ENCODE measurements at places on chromosomes 11 and 22. TPM values are rescaled to one million over a fixed set of nuclear protein-coding genes. Genes with fewer than 3 reads are reported as not detected.

Gene KCNJ11
- polyA plus RNA-seq, result 10.8 TPM

Gene CHCHD10
- polyA plus RNA-seq, result 36.1 TPM

Gene TTC36
- polyA plus RNA-seq, result 2.0 TPM

Gene BIK
- polyA plus RNA-seq, result 0.81 TPM

Gene TMPRSS6
- 0.06 TPM for polyA plus RNA-seq

Gene RFPL3
- not detected for polyA plus RNA-seq

Gene USP2
- 15.6 TPM for polyA plus RNA-seq

Gene USH1C
- not detected for polyA plus RNA-seq

Gene INPP5J
- polyA plus RNA-seq, result 0.57 TPM

Gene OR52H1
- not detected for polyA plus RNA-seq

Gene SLC5A4
- not detected for polyA plus RNA-seq

Gene CTSW
- 0.74 TPM for polyA plus RNA-seq

Gene SLC5A1
- not detected for polyA plus RNA-seq

Gene KRTAP5-7
- 0.19 TPM for polyA plus RNA-seq

Gene CCT8L2
- polyA plus RNA-seq, result not detected

Gene CRYBB2
- 0.56 TPM for polyA plus RNA-seq

Gene CCDC87
- polyA plus RNA-seq, result 0.11 TPM

Gene DTX4
- 29.2 TPM for polyA plus RNA-seq

Gene OR51B5
- 0.37 TPM for polyA plus RNA-seq

Gene TEX54
- not detected for polyA plus RNA-seq

Gene LUZP2
- 0.88 TPM for polyA plus RNA-seq

Gene RIBC2
- 1.7 TPM for polyA plus RNA-seq

Gene TMA7B
- polyA plus RNA-seq, result not detected

Measured in muscle of arm (tissue), 14 donors.